GM12892 (cell line): ENCODE measurements at places on chromosomes 3 and 15.
A peak's percentile ranks its signal among the peaks of the same experiment; 100 is the strongest.

- DNase-seq: no peak
Observed at GRCh38 chr3:10531031-10531430, 25.6 kb upstream of the ATP2B2 start.

- no peak for DNase-seq
Observed at GRCh38 chr3:112486811-112487505, 12.3 kb downstream of the BTLA start.

DNA sequence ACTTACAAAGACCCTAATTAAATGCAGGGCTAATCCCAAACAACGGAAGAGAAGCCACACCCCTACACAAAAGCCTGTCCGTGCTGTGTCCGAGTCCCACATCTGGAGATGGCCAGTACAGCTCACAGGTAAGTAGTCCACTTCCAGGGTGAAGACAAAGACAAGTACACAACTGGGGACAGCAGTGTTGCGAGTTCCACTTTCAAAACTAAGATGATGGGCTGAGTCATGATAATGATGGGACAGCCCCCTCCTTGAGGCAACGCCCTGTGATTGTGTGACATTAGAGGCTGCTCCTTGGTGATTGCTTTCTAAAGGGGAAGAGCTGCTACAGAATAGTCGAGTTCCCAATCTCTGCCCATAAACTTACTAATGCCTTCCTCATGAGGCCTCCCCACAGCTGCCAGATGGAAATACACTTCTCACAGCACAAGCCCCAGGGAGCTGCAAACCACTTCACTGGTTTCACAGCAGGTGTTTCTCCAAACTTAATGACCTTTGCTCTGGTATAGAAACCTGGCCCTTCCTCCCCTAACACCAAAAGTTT, 27.6 kb downstream of the RFT1 start:
- peak; percentile 28 for DNase-seq

DNA sequence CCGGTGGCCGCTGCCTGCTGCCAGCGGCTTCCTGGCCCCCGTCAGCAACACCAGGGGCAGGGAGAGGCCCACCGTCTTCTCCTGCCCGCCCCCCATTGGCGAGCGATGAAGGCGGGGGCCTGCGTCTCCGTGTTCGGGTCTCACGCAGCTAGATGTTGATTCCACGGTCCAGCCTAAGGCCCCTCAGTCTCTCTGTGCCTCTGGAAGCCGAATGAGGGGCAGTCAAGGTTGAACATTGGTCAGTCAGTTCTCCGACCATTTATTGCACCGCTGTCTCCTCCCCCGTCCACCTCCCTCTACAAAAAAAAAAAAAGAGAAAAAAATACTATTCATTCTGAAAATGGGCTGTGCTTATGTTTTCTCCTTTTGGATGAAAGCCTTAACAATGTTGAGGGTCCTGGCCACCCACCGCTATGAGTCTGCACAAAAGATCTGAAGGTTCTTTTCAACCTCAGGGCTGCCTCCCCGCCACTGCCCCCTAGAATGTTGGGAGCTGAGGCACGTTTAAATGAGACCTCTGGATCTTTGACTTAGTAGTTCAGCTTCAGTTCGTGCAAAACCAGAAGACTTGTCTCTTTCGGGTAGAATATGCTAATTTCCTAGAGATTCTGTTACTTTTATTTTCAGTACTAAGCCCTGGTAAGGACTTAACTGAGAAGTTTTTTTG, 736 bp downstream of the IREB2 start:
- no peak for DNase-seq

GRCh38 chr3:128464188-128464587, 2.5 kb downstream of the DNAJB8 start:
- DNase-seq: no peak

GRCh38 chr3:41212088-41212487, 12.8 kb downstream of the CTNNB1 start:
- DNase-seq: no peak

DNA sequence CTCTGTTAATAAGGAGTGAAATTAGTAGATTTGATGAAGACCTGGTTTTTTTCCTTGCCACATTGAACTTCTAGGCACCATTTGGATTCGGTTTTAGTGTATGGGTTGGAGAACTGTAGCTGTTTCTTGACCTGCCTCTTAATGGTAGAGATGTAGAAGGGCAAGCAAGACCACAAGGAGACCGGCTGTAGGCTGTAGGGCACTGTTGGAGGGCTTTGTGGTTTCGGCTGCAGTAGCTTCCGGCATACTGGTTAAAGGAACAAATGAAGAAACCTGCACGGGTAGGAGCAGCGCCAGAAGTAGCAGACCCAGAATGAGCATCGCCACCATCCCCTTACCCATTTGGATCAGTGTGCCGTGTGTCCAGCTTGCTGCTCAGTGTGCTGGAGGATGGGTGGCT, 7.9 kb downstream of the PCLAF start:
- no peak for DNase-seq

- no peak for DNase-seq
Observed at GRCh38 chr3:77468626-77469020, 428.7 kb downstream of the ROBO2 start.

DNA sequence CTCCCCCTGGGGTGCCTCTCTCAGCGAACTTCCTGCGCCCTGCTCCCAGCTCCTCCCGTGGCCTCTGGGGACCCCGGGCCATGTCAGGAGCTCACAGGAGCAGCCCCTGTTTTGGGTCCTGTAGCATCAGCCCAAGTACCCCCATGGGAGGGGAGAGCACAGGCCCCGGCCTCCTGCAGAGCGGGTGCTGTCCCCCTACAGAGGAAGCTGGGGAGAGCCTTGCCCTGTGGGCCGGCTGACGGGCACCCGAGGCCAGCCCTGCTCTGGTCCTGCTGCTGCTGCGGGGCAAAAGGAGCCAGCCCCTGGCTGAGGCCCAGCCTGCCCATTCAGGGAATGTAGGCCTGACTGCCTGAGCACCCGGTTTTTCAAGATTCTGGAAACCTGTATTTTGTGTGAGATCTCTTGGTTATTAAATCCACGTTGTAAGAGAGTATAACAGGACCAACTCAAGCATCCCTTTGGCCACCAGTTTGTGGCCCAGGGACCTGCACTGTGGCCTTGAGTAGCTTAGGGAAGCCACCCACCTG, 12.4 kb downstream of the PLXNA1 start:
- no peak for DNase-seq

- no peak for DNase-seq
Observed at GRCh38 chr3:124526601-124527000, 203.7 kb upstream of the UMPS start.

- no peak for DNase-seq
Observed at GRCh38 chr15:95032156-95032555, 800.8 kb downstream of the MCTP2 start.

GRCh38 chr3:154194877-154195276, 73.7 kb downstream of the ARHGEF26 start:
- no peak for DNase-seq

DNA sequence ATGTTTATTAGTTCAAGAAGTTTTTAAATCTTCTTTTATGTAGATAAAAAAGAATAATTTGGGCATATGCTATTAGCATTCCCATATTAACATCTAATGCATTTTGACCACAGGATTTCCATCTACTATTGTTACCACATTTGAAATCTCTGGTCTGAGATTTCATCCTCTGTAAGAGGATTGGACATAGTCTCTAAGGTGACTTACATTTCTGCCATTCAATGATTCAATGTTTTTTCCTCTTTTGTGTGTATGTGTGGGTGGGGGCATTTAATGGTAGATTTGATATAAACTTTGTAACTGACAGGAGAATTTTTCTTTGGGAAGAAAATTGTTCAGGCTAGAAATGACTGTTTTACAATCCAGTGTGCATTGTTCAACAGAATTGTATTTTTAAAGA, 307.3 kb upstream of the RBMS3 start:
- DNase-seq: no peak

DNA sequence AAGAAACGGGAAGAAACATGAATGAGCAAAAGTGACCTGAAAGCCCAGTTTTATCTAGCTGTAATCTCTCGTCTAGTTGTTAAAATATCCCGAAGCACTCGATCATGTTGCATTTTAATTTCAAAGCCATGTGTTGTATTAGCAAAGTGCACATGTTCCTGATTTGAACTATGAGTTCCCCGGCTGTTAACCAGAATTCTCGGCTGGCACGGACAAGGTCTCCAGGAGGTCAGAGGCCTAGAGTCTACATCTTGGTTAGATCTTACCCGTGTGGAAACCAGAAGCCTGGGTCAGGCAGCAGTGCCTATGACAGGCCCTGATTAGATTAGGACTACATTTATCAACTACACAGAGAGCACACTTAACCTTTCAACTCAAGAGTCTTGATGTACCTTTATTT, 195.8 kb downstream of the CDIN1 start:
- no peak for DNase-seq

GRCh38 chr3:47283193-47283537, 421 bp downstream of the KLHL18 start:
- DNase-seq: no peak

GRCh38 chr3:124986192-124987143, 51.9 kb upstream of the MUC13 start:
- no peak for DNase-seq

DNA sequence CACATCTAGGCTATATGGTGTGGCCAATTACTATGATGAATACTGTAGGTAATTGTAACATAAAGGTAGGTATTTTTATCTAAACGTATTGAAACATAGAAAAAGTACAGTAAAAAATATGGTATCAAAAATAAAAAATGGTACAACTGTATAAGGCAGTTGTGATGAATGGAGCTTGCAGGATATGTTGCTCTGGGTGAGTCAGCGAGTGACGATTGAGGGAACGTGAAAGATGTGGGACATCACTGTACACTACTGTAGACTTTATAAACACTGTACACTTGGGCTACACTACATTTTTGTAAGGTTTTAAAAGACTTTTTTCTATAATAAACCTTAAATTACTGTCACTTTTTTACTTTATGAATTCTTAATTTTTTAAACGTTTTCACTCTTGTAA, 10.3 kb downstream of the CTNNB1 start:
- no peak for DNase-seq

GRCh38 chr3:43247561-43248184, 38.7 kb upstream of the SNRK start:
- DNase-seq: no peak

DNA sequence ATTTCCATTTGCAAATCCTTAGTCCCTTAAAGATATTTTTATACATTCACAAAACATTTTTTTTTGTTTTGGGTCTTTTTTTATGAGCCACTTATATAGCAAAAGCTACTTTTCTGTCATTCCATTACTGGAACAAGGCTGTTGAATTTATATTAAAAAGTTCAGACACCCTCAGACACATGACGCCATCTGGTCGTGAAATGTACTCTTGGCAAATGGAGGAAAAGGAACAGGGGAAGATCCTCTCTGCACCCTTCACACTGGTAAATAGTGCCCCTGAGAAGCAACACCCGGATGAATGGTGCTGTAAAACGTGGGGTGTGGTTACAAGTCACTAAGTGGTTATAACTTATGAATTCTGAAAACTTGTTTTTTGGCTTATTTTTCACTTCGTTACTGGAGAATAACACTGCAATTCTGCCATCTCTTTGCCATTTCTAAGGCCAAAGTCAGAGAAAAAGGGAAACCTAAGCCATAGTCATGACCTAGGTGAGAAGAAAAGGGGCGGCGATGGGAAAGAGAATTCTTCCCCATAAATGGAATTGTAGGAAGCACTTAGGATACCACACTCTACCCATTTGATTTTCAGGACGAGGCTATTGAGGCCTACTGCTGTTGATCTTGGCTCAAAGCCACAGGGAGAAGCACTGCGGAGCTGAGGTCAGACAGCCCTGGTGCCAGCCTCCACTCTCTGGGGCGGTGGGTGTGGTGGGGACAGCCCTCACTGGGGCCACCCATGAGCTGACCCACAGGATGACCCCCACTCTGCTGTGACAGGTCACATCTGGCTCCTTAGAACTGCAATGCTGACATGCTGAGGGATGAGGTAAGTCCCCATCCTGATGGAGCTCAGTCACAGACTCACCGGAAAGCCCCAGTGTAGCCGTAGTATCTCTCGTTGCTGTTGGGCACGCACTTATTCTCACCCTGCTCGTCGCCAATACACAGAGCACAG, 21.9 kb downstream of the LTF start:
- DNase-seq: no peak
